Osteoblast (primary cell): ENCODE measurements at places on chromosomes 2 and 18. TPM values are rescaled to one million over a fixed set of nuclear protein-coding genes. Genes with fewer than 3 reads are reported as not detected.

DNA sequence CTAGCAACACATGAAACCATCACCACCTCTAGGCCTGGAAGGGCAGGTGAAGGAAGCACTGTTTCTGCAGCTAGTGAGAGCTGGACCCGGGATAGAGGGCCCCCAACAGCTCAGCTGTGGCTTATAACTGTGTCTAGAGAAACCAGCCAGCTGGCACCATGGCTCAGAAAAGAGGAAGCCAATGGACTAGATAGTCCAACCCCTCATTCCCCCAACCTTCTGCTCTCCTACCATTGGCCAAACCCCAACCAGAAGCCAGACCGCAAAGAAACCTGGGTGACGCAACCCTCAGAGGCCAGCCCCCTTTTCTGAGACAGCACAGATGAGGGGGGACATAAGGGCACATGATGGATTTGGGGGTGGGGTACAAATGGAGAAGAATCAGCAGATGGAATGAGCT lies 24.3 kb downstream of the SMYD1 start:
- DNase-seq = no peak

The LYG1 gene
- total RNA-seq = under 0.01 and 0.88 TPM in 2 replicates

GRCh38 chr2:234328444-234328990 lies 168.4 kb downstream of the ARL4C start:
- no peak for DNase-seq

GRCh38 chr2:190537765-190538164 lies 3.2 kb upstream of the NEMP2 start:
- DNase-seq = no peak

The GPR75 gene
- total RNA-seq = 1.8 and 2.2 TPM in 2 replicates

DNA sequence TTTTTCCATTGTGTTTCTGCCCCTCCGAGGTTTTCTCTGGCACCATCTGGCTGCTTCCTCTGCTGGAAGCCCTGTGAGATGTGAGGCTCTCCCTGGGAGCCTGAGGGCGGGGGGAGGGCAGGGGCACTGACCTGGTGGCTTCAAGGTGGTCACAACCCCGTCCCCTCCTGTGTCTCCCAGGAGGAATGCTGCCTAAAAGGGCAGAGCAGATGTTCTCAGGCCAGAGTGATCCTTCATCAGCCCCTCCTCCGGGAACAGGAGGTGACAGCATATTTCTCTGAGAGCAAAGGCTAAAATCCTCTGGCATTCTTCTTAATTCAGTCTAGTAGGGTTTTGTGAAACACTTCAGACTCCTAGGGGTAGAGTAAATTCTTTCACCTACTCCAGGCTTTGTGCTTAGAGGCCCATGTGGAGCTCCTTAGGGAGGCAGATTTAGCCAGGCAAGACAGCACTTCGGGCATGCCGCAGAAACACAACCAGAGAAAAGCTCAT lies 18.3 kb upstream of the GREB1 start:
- DNase-seq = no peak

The LDAH gene
- total RNA-seq = 14.4 and 17.4 TPM in 2 replicates

DNA sequence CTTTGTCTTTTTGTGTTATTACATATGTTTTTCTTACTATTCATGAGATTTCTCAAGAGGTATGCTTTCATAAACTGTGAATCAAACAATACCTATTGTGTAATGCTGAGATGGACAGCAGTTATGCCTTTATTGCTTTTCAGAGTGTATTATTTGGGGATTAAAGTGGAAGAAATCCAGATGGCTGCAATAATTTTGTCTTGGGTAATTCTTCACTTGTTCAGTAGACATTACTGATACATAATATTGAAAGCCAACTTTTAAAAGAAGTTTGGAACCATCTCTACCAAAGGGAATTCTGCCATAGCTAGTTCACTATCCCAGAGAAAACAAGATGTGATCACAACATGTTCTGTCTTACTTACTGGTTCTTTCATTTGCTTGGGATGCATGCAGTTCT lies 253.4 kb upstream of the ZSWIM2 start:
- no peak for DNase-seq

- peak; percentile 96 for DNase-seq
Measured at GRCh38 chr2:218908721-218909619, 28.3 kb downstream of the WNT10A start.
